CD4-positive, alpha-beta memory T cell (primary cell): ENCODE measurements at places on chromosomes 12 and 14.

GRCh38 chr12:6958609-6959057, 7.5 kb downstream of the PTPN6 start:
- DNase-seq, result no peak

- no peak for DNase-seq
These were observed 2.4 kb upstream of the WIF1 start for GRCh38 chr12:65123435-65124063.

GRCh38 chr12:5257763-5258495, 174.0 kb upstream of the NTF3 start:
- DNase-seq, result no peak

DNA sequence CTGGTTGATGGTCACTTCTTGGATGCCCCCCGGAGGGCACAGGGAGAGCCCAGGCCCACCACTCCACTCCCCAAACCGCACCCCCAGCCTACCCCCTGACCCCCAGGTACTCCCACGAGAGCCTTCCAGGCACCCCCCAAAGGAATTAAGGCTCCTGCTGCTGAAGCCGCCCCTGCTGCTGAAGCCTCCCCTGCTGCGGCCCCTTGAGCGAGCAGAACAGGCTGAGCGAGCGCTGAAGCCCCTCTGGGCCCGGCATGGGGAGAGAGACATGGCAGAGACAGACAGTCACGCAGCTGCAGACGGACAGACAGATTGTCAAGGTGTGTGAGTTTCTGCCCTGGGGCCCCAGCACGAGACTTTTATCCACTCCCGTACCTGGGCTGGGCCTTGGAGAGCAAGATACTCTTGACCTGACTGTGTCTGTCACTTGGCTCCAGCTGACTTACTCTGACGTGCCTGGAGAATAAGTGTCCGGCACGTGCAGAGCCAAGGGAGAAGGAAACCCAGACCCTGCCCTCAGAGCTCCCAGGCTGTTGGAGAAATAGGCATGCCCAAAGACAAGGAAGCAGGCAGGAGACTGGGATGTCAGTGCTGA, at the start of gene KRT78:
Gene KRT78 (minus strand): TSS at position 334 of the 595 bp plus-strand sequence. CDS start 64 bp downstream, at position 270.
- DNase-seq, result no peak

- DNase-seq, result no peak
These were observed 189.1 kb downstream of the PIWIL1 start for GRCh38 chr12:130526813-130527212.
